ENCODE measurements at places on chromosomes 12 and 14.

DNA sequence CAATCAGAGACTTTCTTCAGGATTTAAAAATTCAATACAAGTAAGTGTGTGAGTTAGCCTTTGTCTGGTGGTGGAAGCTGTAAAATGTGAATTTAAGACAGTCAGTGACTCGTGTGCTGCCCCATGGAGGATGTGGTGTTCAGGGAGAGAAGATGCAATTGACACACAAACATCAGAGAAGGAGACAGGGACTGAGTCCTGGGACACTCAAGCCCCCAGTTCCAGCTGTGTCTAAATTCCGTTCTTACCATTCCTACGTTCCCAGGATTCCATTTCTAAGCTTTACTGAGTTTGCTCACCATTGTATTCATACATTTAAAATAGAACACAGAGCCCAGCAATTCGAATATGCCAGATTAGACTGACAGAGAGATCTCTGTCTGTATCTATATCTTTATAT is 67.6 kb downstream of the C12orf56 start:
- no peak for DNase-seq
- H3K36me3 ChIP-seq: no peaks in the 10 kb centered on the region
- H3K27ac ChIP-seq: no peak overlapping the region
- H3K27me3 ChIP-seq: no peaks in the 10 kb centered on the region

DNA sequence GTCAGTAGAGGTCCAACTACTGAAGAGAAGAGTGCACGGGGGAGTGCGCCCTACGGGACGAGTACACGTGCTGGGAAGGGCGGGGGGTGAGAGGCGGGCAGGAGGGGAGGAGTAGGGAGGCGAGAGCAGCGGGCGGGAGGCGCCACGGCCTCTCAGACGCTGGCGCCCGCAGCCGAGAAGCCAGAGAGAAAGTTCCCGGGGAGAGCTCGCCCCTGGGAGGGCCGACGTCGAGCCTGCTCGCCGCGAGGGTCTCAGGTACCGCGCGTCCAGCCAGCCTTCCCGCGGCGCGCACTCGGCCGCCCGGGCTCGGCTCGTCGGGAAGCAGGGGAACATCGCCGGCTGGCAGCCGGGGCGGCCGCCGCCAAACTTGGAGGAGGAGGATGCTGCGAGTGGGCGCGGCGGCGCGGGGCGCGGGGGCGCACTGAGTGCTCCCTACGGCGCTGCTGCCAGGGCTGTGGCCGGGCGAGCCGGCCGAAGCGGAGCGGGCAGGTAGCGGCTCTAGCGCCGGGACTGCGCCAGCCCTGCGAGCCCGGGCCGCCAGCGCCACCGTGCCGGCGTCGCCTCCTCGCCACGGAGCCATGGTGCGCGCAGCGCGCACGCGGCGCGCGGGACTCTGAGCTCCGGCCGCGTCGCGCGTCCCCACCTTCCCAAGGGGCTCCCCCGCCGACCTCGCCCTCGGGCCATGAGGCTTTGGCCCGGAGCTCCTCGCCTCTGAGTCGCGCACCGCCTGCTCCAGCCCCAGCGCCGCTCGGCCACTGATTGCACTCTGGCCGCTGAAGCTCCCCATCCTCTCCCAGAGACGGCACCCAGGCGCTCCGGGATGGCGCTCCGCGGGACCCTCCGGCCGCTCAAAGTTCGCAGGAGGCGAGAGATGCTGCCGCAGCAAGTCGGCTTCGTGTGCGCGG is at the start of gene SLC24A4:
Gene SLC24A4 (plus strand): TSS at position 155 of the 905 bp plus-strand sequence. CDS start 666 bp downstream, at position 821.
- no peak within 1 kb of the TSS for H3K27ac ChIP-seq
- H3K27me3 ChIP-seq: peaks cover 64% of the 10 kb centered on the region
- no peaks in the 10 kb centered on the region for H3K36me3 ChIP-seq
- peak within 1 kb of the TSS; percentile 18 for H3K4me3 ChIP-seq
- no peaks in the 10 kb centered on the region for H3K4me1 ChIP-seq

DNA sequence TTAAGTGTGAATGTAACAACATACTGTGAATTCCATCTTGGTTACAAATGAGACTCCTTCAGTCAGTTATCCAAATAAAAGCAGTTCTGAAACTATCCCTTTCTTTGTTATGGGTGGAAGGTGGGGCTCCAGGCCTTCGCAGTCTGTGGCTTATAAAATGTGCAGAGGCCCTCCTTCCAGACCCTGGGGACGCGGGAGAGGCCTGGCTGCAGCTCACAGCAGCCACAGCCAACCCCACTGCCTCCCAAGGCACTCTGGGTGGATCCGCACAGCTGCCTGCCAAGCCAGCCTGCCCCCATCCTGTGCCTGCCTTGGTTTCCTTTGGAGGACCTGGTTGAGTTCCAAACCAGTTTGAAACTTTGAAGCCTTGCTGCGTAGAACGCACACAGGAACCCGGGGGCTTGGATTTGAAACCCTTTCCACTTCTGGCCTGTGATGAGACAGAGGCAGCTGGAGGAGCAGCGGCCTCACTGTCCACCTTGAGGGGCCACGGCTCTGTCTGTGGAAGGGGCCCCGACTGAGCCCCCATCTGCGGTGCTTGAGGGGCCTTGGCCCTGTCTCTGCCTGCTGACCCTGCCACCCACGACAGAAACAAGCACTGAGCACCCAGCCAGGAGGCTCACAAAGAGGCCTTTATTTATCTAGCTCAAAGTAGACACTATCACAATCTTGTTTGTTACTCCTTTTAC is 30.4 kb downstream of the CCNK start:
- H3K36me3 ChIP-seq: peaks cover 92% of the 10 kb centered on the region
- no peak for DNase-seq
- no peak overlapping the region for H3K4me3 ChIP-seq
- H3K27me3 ChIP-seq: no peaks in the 10 kb centered on the region
- peak overlapping the region; percentile 38 for H3K27ac ChIP-seq
- H3K4me1 ChIP-seq: no peaks in the 10 kb centered on the region

GRCh38 chr12:62629413-62629812 is 162.8 kb downstream of the MON2 start:
- H3K27me3 ChIP-seq: no peaks in the 10 kb centered on the region
- DNase-seq: no peak

DNA sequence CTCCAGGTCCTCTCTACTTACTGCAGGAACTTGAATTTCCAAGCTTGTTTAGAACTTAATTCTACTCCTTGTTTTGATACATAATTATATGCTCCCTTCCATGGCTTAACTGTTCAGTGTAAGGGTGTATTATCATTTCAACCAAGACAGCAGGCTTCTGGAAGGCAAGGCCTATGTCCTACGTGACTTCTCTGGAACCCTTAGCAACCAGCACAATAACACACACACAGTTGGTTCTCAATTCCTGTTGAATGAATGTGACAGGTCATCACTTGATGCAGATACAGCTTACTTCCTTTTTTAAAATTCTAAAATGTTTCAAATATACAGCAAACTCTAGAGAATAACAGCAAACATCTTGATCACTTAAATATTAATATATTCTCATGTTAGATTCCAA is 77.7 kb upstream of the COCH start:
- no peaks in the 10 kb centered on the region for H3K4me1 ChIP-seq
- DNase-seq: no peak
- H3K36me3 ChIP-seq: no peaks in the 10 kb centered on the region
- H3K27me3 ChIP-seq: no peaks in the 10 kb centered on the region

- H3K4me1 ChIP-seq: no peaks in the 10 kb centered on the region
- H3K27ac ChIP-seq: no peak overlapping the region
- no peaks in the 10 kb centered on the region for H3K36me3 ChIP-seq
- no peaks in the 10 kb centered on the region for H3K27me3 ChIP-seq
These were observed 333.8 kb downstream of the PDZRN4 start for GRCh38 chr12:41521872-41522379.

- H3K27me3 ChIP-seq: no peaks in the 10 kb centered on the region
- H3K36me3 ChIP-seq: no peaks in the 10 kb centered on the region
- no peak for DNase-seq
- peaks cover 37% of the 10 kb centered on the region for H3K4me1 ChIP-seq
These were observed 936 bp downstream of the AKT1 start for GRCh38 chr14:104794631-104794992.

GRCh38 chr12:1842905-1843640 is 22.7 kb downstream of the LRTM2 start:
- H3K36me3 ChIP-seq: no peaks in the 10 kb centered on the region
- H3K27ac ChIP-seq: no peak overlapping the region

DNA sequence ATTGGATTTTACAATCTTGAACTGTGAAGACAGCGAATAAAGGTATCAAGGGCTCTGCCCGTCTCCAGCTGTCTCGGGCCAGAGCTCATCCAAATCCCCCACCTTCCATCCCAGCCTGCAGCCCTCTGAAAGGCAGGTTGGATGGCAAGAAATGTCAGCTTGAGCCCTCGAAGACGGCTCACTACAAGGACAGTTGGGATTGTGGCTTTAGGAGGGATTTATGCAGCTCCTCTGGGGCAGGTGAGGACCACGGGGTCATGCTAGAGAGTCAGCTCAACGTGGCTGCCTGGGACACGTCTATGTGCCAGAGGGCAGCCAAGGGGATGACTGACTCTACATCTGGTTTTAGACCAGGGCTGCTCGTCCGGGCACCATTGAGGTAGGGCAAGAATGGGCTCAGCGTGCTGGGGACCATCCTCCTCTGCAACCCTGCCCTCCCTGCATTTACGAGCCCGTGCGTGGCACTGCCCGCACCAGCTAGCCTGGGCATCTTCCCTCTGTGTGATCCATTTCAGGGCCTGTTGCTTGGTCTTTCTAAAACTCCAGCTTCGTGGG is 16.2 kb downstream of the MVK start:
- H3K27ac ChIP-seq: no peak overlapping the region
- peaks cover 21% of the 10 kb centered on the region for H3K4me1 ChIP-seq
- no peak overlapping the region for H3K4me3 ChIP-seq
- no peak for DNase-seq
- H3K36me3 ChIP-seq: peaks cover 77% of the 10 kb centered on the region

GRCh38 chr12:67534681-67535080 is 113.9 kb upstream of the DYRK2 start:
- peak; percentile 32 for DNase-seq
- H3K4me1 ChIP-seq: peaks cover 5% of the 10 kb centered on the region
- no peak overlapping the region for H3K4me3 ChIP-seq
- H3K36me3 ChIP-seq: no peaks in the 10 kb centered on the region
- no peaks in the 10 kb centered on the region for H3K27me3 ChIP-seq

- H3K27me3 ChIP-seq: no peaks in the 10 kb centered on the region
- no peaks in the 10 kb centered on the region for H3K36me3 ChIP-seq
These were observed 51.9 kb upstream of the TSPAN11 start for GRCh38 chr12:30874455-30875321.

GRCh38 chr14:31300883-31301282 is 93.3 kb upstream of the HECTD1 start:
- no peak overlapping the region for H3K4me3 ChIP-seq
- H3K27me3 ChIP-seq: no peaks in the 10 kb centered on the region
- H3K4me1 ChIP-seq: no peaks in the 10 kb centered on the region
- no peak overlapping the region for H3K27ac ChIP-seq
- DNase-seq: no peak
- no peaks in the 10 kb centered on the region for H3K36me3 ChIP-seq

- DNase-seq: no peak
- peaks cover 7% of the 10 kb centered on the region for H3K4me1 ChIP-seq
- H3K36me3 ChIP-seq: peaks cover 2% of the 10 kb centered on the region
- no peak overlapping the region for H3K4me3 ChIP-seq
- no peaks in the 10 kb centered on the region for H3K27me3 ChIP-seq
These were observed 42.4 kb downstream of the DUSP16 start for GRCh38 chr12:12520273-12520672.

- no peaks in the 10 kb centered on the region for H3K36me3 ChIP-seq
- H3K4me3 ChIP-seq: no peak overlapping the region
- H3K27me3 ChIP-seq: no peaks in the 10 kb centered on the region
- no peak overlapping the region for H3K27ac ChIP-seq
- no peaks in the 10 kb centered on the region for H3K4me1 ChIP-seq
These were observed 233.8 kb downstream of the DACT1 start for GRCh38 chr14:58871573-58871972.

GRCh38 chr14:48275301-48275700 is 599.9 kb upstream of the MDGA2 start:
- no peak for DNase-seq
- H3K27me3 ChIP-seq: no peaks in the 10 kb centered on the region
- no peaks in the 10 kb centered on the region for H3K36me3 ChIP-seq
- H3K27ac ChIP-seq: no peak overlapping the region
- H3K4me3 ChIP-seq: no peak overlapping the region
- H3K4me1 ChIP-seq: no peaks in the 10 kb centered on the region

DNA sequence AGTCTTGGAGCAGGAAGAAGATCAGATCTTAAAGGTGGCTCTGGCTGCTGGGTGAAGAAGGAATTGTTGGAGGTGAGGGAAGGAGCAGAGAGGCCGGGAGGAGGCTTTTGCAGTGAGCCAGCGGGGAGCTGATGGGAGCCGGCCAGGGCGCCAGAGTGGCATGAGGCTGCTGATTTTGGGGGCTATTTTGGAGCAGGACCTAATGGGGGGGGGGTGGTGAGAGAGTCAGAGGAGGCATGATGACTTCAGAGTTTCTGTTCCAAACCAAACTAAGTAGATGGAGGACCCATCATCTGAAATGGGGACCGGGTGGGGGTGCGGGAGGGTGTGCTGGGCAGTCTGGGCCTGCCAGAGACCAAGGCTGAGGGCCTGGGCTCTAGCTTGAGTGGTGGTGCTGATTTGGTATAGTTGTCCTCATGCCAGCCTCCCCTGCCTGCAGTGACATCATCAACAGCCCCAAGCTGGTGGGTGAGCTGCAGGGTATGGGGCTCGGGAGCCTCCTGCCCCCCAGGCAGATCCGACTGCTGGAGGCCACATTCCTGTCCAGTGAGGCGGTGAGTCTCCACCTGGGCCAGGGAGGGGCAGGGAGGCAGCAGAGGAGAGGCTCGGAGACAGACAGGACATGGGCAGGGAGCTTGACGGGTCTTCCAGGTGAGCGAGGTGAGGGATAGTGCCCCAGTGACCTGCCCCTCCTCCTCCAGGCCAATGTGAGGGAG is 6.2 kb downstream of the TNFAIP2 start:
- no peak overlapping the region for H3K27ac ChIP-seq
- DNase-seq: no peak
- H3K4me1 ChIP-seq: peaks cover 8% of the 10 kb centered on the region
- H3K27me3 ChIP-seq: peaks cover 27% of the 10 kb centered on the region

GRCh38 chr14:46323404-46323762 is 328.2 kb downstream of the RPL10L start:
- no peak overlapping the region for H3K27ac ChIP-seq
- no peak overlapping the region for H3K4me3 ChIP-seq
- no peaks in the 10 kb centered on the region for H3K36me3 ChIP-seq
- DNase-seq: no peak
- H3K4me1 ChIP-seq: no peaks in the 10 kb centered on the region
- no peaks in the 10 kb centered on the region for H3K27me3 ChIP-seq

All from small intestine (tissue), 16 donors.